GM12878 (cell line): ENCODE measurements at places on chromosomes 1 and 21. TPM values are rescaled to one million over a fixed set of nuclear protein-coding genes. Genes with fewer than 3 reads are reported as not detected.

Gene KIF2C
- polyA plus RNA-seq = 104 and 107 TPM in 2 replicates

DNA sequence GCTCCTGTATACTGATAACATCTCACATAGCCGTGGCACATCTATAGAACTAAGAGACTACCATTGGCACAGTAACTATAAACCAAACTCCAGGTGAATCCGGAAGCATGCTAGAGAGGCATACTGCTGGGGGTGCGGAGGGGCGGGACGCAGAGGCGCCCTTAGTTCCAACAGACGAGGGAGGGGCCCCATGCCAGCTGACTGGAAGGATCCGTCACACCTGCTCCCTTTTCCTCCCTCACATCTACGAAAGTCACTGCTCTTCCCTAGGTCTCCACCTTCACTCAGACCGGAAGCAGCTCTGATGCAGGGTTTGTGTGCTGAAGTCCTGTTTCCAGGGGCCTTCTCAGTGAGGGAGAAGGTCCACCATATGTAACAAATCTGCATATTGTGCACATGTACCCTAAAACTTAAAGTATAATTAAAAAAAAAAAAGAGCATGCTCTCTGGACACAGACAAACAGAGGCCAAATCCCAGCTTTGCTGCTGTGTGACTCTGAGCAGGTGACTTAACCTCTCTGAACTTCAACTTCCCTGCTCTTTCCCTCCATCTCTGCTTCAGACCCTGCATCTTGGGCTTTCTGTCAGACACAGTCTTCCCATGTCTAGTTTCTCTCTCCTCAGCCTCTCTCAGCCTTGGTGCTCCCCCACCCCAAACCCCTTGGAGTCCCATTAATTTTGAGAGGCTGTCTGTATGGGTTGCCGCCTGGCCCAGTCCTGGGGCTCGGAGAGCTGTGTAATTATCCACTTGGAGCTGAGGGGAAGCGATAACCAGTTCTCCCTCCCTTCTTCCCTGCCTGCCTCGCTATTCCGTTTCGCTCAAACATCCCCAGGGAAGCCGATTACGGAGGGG lies 7.8 kb upstream of the GJB5 start:
- H3K27me3 ChIP-seq = no peaks in the 10 kb centered on the region; the same call in 1 of the 2 replicates
- no peak overlapping the region for H3K4me3 ChIP-seq
- no peak for DNase-seq
- H3K4me1 ChIP-seq = no peaks in the 10 kb centered on the region

DNA sequence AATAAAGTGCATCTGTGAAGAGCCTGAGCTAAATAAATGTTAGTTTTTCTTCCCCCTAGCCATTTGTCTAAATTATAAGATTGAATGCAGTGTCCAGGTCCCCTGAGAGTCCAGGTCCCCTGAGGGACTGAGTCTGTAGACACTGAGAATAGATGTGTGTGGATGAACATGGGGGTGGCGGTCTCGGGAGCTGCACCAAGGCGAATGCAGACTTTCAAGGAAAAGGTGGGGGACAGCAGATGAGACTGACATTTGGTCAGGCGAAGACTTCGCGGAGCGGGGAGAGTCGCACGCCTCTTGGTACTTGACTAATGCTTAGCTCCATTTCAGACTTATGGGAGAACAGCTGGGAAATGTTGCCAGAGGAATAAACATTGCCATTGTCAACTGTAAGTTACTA lies 17.7 kb upstream of the MX2 start:
- H3K4me3 ChIP-seq = no peak overlapping the region
- no peaks in the 10 kb centered on the region for H3K4me1 ChIP-seq
- no peak overlapping the region for H3K27ac ChIP-seq
- DNase-seq = no peak
- H3K27me3 ChIP-seq = no peaks in the 10 kb centered on the region
- H3K36me3 ChIP-seq = no peaks in the 10 kb centered on the region

DNA sequence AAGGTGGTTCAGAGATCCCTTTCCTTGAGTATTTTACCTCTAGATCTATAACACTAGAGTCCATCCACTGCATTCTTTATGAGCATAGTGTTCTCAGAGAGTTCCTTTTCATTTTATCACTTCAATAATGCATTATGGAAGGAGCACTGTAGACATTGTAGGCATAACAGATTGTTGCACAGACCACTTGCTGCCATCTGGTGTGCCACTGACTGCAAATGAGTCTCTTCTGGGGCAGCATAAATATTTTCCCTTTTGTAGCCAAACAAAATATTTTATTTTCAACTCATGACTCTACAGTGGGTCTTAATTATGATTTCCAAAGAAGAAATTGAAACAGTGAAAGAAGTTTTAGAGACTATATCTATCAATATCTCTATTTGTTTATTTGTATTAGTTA lies 290.4 kb downstream of the OLFM3 start:
- no peak overlapping the region for H3K27ac ChIP-seq
- H3K4me1 ChIP-seq = no peaks in the 10 kb centered on the region
- DNase-seq = no peak
- no peaks in the 10 kb centered on the region for H3K27me3 ChIP-seq

DNA sequence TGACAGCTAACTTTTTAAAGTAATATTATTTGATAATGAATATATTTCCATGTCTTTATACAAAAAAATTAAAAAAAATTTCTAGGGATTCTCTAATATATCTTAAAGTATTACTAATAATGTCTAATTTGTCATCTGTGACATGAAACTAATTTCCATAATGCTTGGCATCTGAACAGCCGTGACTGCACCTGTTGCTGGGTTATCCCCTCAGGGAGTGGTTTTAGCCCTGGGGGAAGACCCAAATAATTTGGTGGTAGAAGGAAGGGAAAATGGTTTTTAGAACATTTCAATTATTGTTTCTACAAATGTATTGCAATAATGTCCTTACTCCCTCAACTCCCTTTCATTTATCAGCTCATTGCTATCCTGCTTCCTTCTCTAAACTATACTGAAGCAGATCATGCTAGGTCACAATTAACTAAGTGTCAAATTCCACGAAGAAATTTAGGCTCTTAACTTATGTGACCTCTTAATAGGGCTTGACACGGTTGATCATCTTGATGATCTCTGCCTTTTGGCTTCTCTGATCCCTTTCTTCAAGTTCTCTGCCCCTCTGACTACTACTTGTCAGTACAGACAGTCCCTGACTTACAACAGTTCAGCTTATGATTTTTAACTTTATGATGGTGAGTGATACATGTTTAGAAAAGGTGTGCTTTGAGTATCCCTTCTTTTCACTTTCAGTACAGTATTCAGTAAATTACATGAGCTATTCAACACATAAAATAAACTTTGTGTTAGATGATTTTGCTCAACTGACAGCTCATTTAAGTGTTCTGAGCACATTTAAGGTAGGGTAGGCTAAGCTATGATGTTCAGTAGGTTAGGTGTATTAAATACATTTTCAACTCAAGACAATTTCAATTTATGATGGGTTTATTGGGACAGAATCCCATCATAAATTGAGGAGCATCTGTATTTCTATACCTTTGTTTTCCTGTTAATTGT lies 26.4 kb upstream of the DPH5 start:
- H3K4me3 ChIP-seq = no peak overlapping the region
- H3K27ac ChIP-seq = peak overlapping the region; percentile 60
- peaks cover 24% of the 10 kb centered on the region for H3K4me1 ChIP-seq
- H3K27me3 ChIP-seq = no peaks in the 10 kb centered on the region

DNA sequence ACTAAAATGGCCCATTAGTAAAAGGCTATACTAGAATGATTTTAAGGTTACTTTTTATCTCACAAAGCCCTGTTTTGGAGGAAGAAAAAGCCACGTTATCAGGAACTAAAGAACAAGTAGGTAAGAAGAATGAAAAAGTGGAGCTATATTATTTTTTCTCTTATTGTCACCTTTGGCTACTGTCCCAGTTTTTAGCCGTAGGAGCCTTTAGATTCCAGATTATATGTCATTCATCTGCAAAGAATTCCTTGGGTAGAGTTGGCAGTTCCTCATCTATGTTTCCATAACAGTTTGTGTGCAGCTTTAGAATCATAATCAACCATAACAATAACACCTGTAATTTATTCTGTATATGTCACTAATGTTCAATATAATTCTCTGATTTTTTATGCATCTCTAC lies 83.8 kb downstream of the TPR start:
- no peaks in the 10 kb centered on the region for H3K36me3 ChIP-seq
- no peak for DNase-seq
- no peaks in the 10 kb centered on the region for H3K4me1 ChIP-seq

- no peaks in the 10 kb centered on the region for H3K4me1 ChIP-seq
- H3K36me3 ChIP-seq = no peaks in the 10 kb centered on the region
- H3K27me3 ChIP-seq = no peaks in the 10 kb centered on the region
- DNase-seq = no peak
- H3K27ac ChIP-seq = no peak overlapping the region
Measured at GRCh38 chr1:116266864-116267212, 106.2 kb upstream of the ATP1A1 start.
